ENCODE measurements at places on chromosomes 6 and 20. TPM values are rescaled to one million over a fixed set of nuclear protein-coding genes. Genes with fewer than 3 reads are reported as not detected.

TRIM40 gene
- total RNA-seq = not detected

ZNF451 gene
- 87.2 TPM for total RNA-seq

NOX3 gene
- total RNA-seq = not detected

LTB gene
- total RNA-seq = 0.32 TPM

MDC1 gene
- total RNA-seq = 51.9 TPM

All from mesothelial cell of epicardium (in vitro differentiated cells).